NCI-H1048 (cell line): ENCODE measurements at places on chromosomes 7 and 10.
A peak's percentile ranks its signal among the peaks of the same experiment; 100 is the strongest.

- no peak for DNase-seq
Observed at GRCh38 chr7:139104091-139104450, 5.4 kb downstream of the ZC3HAV1 start.

DNA sequence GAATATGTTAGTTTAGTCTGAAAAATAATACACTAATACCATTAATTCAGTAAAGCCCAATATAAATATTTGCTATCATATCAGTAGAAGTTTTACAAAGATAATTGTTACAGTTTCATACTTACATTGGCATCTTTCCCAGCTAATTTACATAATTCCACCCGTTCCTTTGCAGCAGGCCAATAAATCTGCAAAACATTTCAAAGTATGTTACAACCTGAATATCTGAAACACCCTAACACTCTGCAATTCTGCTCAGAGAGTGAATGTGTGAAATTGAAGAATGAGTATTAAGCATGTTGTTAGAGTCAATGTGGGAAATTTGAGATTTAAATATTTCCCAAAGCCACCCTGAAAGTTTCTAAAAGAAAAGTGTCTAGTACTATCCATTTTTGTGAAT is 105.5 kb downstream of the SEMA3D start:
- DNase-seq: peak; percentile 45

- no peak for DNase-seq
Observed at GRCh38 chr7:108308276-108308675, 148.0 kb downstream of the NRCAM start.

DNA sequence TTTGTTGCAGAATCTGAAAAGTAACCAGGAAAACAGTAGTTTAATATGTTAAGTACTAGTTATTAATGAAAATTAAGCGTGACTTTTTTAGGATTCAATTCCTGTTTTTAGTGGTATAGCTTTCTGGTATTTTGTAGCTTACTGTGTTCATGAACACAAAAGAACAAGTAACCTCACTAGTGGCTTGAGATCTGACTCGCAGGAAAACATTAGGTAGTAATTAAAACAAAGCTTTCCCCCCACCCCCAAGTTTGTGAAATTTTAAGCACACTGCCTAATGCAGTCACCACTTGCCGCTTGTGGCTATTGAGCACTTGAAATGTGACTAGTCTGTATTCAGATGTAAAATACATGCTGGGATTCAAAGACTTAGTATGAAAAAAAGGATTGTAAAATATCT is 102.5 kb upstream of the RPA3 start:
- DNase-seq: no peak

GRCh38 chr7:48158404-48158803 is 12.9 kb upstream of the ABCA13 start:
- no peak for DNase-seq

GRCh38 chr7:110311556-110311955 is 779.4 kb upstream of the LRRN3 start:
- DNase-seq: no peak

DNA sequence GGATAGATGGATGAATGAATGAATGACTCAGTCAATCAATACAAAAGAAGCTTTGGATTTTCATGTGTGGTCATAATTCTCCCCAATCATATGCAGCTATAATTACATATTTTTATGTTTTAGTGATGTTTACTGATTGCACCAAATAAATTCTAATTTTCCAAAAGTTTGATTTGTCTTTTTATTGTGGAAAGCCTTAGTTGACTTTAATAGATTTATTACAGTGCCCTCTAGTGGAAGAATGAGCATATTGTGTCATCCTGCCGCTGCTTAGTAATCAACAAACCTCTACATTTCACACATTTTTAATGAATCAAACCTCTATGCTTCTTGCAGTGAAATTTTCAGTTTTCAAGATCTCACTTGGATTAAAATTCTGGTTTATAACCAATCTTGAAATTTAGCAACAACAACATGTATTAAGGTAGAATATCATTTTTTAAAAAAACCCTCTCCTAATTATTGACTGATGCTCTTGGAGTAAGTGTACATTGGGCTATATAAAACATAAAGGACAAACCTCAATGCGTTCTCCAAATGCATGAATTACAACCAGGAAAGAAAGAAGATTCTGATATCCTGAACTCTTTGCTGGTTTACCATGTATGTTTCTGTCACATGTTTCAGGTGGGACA is 55.6 kb upstream of the PNLIP start:
- peak; percentile 0 for DNase-seq

GRCh38 chr10:18216482-18216881 is 76.3 kb downstream of the CACNB2 start:
- no peak for DNase-seq

- DNase-seq: no peak
Observed at GRCh38 chr7:155652156-155653114, 8.0 kb downstream of the RBM33 start.

GRCh38 chr10:61627266-61627665 is 35.5 kb upstream of the CABCOCO1 start:
- no peak for DNase-seq

DNA sequence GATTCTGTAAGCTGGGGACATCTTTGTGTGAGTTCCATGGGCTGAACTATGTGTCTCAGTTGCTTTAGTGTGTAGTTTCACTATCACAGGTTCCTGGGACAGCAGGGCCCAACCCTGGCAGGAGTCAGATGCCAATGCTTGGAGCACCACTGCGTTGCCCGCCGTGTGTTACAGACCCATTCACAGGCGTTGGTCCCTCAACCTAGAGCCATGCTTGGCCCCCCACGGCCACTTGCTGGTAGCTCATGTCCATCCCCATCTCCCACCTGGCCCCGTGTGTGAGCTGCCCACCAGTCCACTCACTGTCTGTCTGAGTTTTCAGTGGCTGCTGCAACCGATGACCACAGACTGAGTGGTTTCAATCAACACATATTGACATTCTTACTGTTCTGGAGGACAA is 546.9 kb downstream of the TCERG1L start:
- no peak for DNase-seq

DNA sequence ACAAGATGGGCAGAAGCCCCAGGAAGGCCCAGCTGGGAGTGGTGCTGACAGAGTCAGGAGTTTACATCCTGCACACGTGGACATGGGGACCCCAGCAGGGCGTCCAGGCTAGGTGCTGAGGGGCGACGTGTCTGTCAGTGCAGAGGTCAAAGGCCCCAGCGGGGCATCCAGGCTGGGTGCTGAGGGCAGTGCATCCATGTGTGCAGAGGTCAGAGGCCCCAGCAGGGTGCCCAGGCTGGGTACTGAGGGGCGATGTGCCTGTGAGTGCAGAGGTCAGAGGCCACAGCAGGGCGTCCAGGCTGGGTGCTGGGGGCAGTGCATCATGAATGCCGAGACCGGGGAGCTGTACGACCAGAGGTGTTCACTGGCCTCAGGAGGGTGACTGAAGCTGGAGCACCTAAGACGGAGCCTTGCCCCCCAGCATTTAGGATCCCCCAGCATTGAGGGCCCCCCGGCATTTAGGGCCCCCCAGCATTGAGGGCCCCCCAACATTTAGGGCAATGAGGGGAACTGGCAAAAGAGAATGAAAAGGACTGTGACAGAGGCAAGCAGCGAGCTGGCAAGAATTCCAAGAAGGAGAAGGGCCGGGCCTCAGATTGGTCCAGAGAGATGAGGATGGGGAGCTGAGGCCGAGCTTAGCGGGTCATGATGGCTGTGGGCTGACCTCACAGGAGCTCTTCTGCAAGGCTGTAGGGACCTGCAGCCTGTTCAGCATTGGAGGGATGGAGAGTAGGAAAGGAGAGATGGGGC is 474.9 kb downstream of the PTPRN2 start:
- DNase-seq: no peak

GRCh38 chr7:69211336-69211735 is 386.9 kb upstream of the AUTS2 start:
- DNase-seq: no peak

DNA sequence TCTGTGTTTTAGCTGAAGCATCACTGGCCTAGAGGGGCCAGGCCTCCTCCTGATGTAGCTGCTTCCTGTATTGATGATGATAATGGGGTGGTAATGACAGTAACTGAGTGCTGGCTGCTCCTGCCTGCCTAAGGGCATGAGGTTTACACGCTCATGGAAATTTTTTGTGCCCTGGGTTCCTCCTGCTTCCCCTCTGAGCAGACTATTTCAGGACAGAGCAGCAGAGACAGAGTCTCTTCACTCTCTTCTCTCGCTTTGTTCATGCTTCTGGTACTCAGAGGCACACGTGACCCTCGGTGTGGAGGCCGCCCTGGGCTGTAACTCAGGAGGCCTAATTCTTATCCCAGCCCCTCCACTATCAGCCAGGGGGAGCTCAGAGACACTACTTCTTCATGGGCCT is 27.9 kb downstream of the LRRC20 start:
- DNase-seq: no peak

GRCh38 chr7:48760528-48761265 is 163.7 kb upstream of the CDC14C start:
- DNase-seq: no peak

GRCh38 chr10:67959839-67960476 is 75.5 kb downstream of the SIRT1 start:
- DNase-seq: no peak

- no peak for DNase-seq
Observed at GRCh38 chr7:141073173-141073640, 657 bp upstream of the TMEM178B start.

- no peak for DNase-seq
Observed at GRCh38 chr10:112898540-112899390, 51.3 kb upstream of the TCF7L2 start.

DNA sequence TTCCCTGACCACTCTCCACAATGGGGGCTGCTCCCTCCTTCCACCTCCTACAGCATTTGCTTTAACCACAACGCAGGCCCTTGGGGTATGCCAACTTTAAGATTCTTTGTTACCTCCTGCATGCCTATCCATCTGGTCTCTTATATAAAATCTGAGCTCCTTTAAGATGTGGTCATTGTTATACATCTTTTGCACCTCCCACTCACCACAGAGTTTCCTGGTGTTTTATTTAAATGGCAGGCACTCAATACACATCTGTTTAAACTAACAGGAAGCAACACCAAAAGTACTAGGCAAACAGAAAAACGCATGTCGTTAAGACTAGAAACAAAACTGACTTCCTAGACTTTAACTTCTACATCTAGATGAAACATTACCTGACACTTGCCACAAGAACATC is 36.3 kb downstream of the SLC25A13 start:
- no peak for DNase-seq

- no peak for DNase-seq
Observed at GRCh38 chr10:17120694-17121093, 8.9 kb downstream of the CUBN start.

DNA sequence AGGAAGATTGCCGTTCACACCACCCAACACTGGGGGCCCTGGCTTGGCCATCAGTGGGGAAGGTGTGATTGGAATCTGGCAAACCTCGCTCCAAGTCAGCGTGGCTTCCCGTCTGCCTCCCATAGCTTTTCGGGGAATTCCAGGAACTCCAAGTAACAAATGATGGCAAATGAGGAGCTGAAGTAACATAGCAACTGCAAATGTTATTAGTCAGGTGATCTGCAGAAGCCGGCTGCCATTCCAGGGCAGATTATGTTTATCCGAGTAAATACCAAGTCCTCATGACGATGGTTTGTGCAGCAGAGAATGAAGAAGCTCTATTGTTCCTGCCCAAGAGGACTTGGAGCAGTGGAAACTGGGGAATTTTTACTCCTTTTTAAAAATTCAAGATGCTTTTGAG is 270.5 kb upstream of the PODXL start:
- no peak for DNase-seq

DNA sequence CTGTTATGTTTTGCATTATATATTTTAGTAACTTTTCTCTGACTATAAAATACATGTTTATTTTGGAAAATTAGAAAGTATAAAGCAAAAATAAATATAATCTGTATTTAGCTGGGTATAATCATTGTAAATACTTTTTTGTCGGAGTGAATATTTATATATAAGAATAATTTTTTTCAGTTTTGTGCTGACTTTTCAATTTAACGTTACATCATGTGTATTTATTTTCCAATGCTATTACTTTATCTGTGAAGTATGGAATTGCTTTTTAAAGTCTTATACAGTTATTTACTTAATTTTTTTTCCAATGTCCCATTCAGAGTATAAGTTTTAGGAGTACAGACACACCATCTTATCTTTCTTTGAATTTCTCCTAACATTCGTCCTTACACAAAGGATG is 15.2 kb downstream of the AP3M1 start:
- DNase-seq: no peak

- DNase-seq: no peak
Observed at GRCh38 chr10:125084614-125085257, 75.6 kb downstream of the CTBP2 start.

DNA sequence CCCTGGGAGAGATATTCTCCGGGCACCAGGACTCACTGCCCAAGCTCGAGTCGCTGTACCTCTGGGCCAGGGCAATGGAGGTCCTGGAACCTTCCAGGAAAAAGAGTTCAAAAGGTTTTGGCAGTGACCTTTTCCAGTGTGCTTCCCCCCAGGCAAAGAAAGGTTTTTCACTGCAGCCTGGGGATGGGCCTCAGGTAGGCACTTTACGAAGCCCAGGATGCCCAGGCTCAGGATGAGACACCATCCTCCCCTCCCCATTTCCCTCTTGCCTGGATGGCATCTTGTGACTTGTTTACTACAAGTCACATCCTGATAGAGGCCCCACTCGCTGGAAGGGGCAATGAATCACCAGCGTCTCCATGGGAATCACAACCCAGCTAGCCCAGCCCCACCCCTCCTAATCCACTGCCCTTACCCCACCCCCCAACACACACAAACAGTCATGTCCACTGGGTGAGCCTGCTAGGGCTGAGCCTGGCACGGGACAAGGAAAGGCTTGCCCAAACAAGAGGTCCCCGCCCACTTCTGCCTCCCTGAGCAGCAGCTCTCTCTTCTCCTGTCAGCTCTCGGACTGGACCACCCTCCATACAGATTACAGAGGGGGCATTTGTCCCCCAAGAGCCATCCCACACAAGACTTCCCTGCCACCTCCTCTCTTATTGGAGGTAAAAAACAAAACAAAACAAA is 93.8 kb upstream of the SMNDC1 start:
- no peak for DNase-seq

DNA sequence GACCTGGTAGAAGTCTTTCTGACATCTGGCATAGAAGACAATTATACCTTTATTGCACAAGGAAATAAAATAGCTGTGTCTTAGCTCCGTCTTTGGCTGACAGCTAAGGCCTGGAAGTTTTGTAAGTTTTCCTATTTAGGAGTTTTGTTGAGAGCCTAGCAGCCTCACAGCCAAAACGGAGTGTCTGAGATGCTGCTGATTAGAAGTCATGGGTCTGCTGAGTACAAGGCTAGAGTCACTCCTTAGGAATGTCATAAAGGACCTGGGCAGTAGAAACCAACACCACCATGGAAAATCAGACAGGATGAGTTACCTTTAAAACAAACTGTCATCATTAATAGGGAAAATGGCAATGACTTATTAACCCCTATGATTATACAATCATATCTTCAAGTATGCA is 442.5 kb downstream of the KCNMA1 start:
- DNase-seq: no peak

- DNase-seq: no peak
Observed at GRCh38 chr7:150968056-150968733, 9.9 kb downstream of the KCNH2 start.

- no peak for DNase-seq
Observed at GRCh38 chr10:132980426-132981172, 38.2 kb upstream of the CFAP46 start.

GRCh38 chr7:31488562-31489203 is 25.2 kb upstream of the ITPRID1 start:
- DNase-seq: peak; percentile 56
